ENCODE measurements at places on chromosomes 13 and 19. TPM values are rescaled to one million over a fixed set of nuclear protein-coding genes. Genes with fewer than 3 reads are reported as not detected.

Gene CBLC
- total RNA-seq, result not detected

- H3K36me3 ChIP-seq, result no peaks in the 10 kb centered on the region
- DNase-seq, result no peak
- H3K4me1 ChIP-seq, result peaks cover 3% of the 10 kb centered on the region
- no peak within 1 kb of the TSS for H3K27ac ChIP-seq
Measured at GRCh38 chr19:46495786-46496099, at the start of gene PNMA8B. TSS of gene PNMA8B (minus strand) at chr19:46495867. CDS start at chr19:46495465, 402 bp downstream.

- no peaks in the 10 kb centered on the region for H3K27me3 ChIP-seq
- peaks cover 17% of the 10 kb centered on the region for H3K4me1 ChIP-seq
- peak overlapping the region; percentile 87 for H3K4me3 ChIP-seq
- H3K27ac ChIP-seq, result peak overlapping the region; percentile 1
- no peak for DNase-seq
Measured at GRCh38 chr19:12484011-12484370, 625 bp downstream of the ZNF709 start.

- H3K27me3 ChIP-seq, result peaks cover 12% of the 10 kb centered on the region
- H3K36me3 ChIP-seq, result peaks cover 3% of the 10 kb centered on the region
- no peak overlapping the region for H3K27ac ChIP-seq
- H3K4me1 ChIP-seq, result peaks cover 17% of the 10 kb centered on the region
- no peak for DNase-seq
Measured at GRCh38 chr13:76878043-76878442, 8.2 kb downstream of the KCTD12 start.

- no peak overlapping the region for H3K27ac ChIP-seq
Measured at GRCh38 chr19:49140951-49141350, 14.2 kb downstream of the HRC start.

Gene THAP8
- total RNA-seq, result 2.2 TPM

DNA sequence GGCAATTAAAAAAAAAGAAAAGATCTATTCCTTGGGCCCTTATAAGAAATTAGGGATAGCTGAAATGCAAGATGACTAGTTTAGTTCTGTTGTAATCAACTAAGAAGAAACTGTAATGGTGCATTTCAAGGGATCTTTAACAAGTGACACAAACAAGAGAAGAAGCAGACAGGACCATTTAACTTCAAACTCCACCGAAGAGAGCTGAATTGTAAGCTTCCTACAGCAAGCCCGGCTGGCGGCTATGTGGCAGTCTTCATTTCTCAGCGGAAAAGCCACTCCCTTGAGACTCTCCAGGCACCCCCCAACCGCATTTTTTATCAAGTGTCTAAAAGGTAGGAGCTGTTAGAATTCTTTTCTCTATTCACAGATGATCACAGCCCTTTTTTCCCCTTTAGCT, 305.2 kb upstream of the ZNF507 start:
- H3K36me3 ChIP-seq, result no peaks in the 10 kb centered on the region
- no peak for DNase-seq

DNA sequence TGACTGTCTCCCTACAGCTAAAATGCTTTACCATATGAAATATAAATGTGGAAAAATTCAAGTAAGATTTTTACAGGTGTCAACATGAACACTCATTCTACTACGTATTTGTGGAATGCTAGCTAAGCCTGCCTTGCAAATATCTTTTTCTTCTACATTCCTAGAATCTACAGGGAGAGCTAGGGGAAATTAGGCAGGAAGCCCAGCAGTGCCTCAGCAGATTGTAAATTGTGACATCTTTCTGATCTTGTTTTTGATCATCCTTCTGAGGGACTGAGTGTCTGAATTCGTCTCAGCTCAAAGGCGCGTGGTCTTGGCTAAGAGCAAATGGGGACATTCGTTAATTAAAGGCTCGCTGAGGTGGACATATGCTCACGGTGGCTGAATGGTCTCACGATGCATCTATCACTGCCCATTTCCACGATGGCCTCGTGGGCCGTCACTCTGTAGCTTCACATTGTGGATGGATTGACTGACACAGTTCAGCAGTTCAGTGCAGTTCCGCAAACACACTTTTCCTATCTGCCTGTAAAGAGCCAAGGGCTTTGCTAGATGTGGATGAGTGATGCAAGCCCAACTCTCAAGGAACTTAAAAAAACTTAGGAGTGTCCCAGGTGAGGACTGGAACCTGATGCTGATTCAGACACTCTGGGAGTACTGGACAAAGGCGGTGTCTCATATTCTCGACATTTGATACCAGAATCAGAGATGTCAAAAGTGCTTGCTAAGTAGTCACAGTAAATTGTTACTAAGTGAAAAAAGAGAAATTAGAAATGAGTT, 562.5 kb downstream of the EFNB2 start:
- H3K27ac ChIP-seq, result no peak overlapping the region
- no peak for DNase-seq
- no peaks in the 10 kb centered on the region for H3K27me3 ChIP-seq
- H3K36me3 ChIP-seq, result no peaks in the 10 kb centered on the region

GRCh38 chr13:44904967-44905366, 84.3 kb downstream of the NUFIP1 start:
- DNase-seq, result no peak
- no peaks in the 10 kb centered on the region for H3K36me3 ChIP-seq
- H3K4me1 ChIP-seq, result no peaks in the 10 kb centered on the region
- peaks cover 13% of the 10 kb centered on the region for H3K27me3 ChIP-seq
- no peak overlapping the region for H3K4me3 ChIP-seq

- H3K4me3 ChIP-seq, result peak overlapping the region; percentile 40
- H3K27me3 ChIP-seq, result peaks cover 2% of the 10 kb centered on the region
- no peaks in the 10 kb centered on the region for H3K36me3 ChIP-seq
- DNase-seq, result no peak
Measured at GRCh38 chr19:3477951-3478350, 2.4 kb downstream of the SMIM24 start.

Gene TMEM145
- total RNA-seq, result 0.85 TPM

Gene KLK12
- not detected for total RNA-seq

DNA sequence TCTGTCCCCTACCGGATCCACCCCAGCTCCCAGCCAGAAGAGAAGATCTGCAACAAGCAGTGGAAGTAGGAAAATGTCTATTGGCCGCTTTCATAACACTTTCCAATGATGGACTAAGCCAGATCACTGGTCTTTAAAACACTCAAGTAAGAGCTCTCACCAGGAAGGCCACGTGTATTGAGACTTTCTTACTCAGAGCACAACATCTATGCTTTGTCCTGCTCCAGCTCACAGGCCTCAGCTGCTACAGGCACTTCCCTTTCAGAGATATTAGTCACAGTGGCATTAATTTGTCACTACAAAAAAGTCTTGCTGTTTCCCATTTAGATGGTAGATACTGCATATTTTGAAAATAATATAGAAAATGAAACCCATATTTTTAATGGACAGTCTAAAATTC, 164.2 kb downstream of the ABCC4 start:
- no peak overlapping the region for H3K4me3 ChIP-seq
- peaks cover 32% of the 10 kb centered on the region for H3K36me3 ChIP-seq
- H3K4me1 ChIP-seq, result peaks cover 7% of the 10 kb centered on the region
- H3K27ac ChIP-seq, result no peak overlapping the region
- no peak for DNase-seq

Gene CNFN
- total RNA-seq, result 0.53 TPM
